ENCODE measurements at places on chromosomes 6 and 20.

DNA sequence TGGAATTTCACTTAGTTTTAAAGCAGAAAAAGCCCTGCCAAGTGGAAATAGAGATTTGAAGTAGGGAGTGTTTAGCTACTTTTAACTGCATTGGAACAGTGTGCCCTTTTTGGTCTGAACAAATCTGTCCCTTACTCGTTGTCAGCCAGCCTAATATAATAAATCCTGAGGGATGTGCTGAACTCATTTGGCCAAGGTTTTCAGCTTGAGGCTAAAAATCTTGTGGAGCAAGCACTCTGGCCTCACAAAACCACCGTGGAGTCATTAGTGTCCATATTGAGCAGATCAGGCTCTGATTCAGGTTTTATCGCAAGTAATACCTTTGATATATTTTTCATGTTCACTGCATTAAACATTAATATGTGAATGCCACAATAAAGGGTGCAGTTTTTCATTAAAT is 383.5 kb downstream of the FRK start:
- no peak for DNase-seq

- no peak for DNase-seq
Observed at GRCh38 chr6:3222506-3223038, 4.9 kb downstream of the TUBB2B start.

GRCh38 chr6:1395506-1395905 is 6.1 kb downstream of the FOXF2 start:
- DNase-seq: no peak

GRCh38 chr6:21781128-21781527 is 187.6 kb downstream of the SOX4 start:
- DNase-seq: no peak

DNA sequence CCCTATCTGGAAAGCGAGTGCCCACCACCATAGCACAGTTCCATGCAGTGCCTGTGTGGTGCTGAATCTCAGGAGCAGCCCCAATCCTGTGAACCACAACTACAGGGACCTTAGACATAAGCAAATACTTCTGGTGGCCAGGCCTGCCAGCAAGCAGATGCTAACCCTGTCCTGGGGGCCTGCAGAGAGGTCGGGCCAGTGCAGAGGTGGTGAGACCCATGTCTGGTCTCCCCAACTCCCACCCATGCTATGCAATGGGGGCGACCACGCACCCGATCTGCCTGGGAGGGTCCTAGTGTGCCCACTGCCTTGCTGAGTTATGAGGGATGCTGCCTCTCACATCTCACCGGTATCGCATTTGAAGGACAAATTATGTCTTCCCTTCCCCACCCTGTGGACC is 151.6 kb upstream of the ZNF337 start:
- DNase-seq: no peak

- DNase-seq: no peak
Observed at GRCh38 chr6:25449774-25450173, 170.6 kb downstream of the CARMIL1 start.

- DNase-seq: no peak
Observed at GRCh38 chr20:11902285-11902697, 15.4 kb upstream of the BTBD3 start.

- no peak for DNase-seq
Observed at GRCh38 chr6:145749632-145750031, 14.3 kb upstream of the EPM2A start.

DNA sequence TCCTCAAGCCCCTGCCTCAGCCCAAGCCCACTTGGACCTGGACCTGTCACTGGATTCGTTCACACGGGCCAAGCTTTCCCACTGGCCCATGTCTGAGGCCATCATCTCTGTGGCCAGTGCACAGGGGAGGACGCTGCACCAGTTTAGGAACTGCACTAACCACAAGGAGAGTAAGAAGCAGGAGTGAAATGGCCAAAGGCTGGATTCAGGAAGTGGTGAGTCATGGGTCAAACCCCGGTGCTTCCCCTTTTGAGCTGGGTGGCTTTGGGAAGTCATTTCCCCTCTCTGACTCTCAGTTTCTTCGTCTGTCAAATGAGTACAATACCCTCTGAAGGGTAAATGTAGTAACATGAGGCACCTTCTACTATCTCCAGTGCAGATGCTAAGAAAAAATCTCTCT is 87.9 kb downstream of the CD40 start:
- no peak for DNase-seq

GRCh38 chr6:127946388-127946787 is 45.5 kb upstream of the THEMIS start:
- DNase-seq: no peak

- DNase-seq: no peak
Observed at GRCh38 chr6:26302941-26303559, 61.9 kb upstream of the BTN3A2 start.

DNA sequence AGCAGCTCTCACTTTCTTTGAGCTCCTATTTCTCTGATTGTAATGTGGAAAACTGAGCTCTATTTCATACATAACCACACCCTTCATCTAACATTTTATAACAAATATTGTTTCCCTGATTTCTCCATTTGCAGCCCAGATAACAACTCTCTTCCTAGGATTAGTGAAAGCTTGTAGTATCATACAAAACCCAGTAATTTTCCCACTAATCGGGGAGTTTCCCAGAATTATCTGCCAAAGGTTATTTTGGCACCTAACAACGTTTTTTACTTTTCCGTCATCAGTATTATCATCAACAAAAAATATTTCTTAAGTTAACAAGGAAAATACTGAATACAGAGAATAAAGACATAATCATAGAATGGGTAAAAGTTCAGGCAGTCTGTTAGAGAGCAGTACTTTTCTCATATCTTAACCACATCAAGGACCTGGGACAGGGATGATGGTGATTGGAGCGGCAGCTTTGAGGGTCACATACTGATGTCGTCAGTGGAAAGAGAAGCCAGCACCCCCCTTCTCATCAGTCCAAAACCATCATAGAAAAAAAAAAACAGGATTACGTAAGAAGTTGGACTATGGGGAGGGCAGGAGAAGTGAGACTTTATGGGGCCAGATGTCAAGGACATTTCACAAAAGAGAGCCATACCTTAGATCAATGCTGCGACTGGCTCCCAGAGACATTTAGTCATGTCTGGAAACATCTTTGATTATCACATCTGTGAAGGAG is 166.1 kb upstream of the TNFAIP3 start:
- no peak for DNase-seq

GRCh38 chr6:66735106-66735890 is 1028.3 kb upstream of the EYS start:
- DNase-seq: no peak

GRCh38 chr6:5067305-5067704 is 17.8 kb upstream of the PPP1R3G start:
- DNase-seq: no peak

GRCh38 chr6:2632976-2633584 is 117.6 kb downstream of the MYLK4 start:
- no peak for DNase-seq

GRCh38 chr6:32117461-32117860 is 8.3 kb upstream of the TNXB start:
- DNase-seq: no peak

DNA sequence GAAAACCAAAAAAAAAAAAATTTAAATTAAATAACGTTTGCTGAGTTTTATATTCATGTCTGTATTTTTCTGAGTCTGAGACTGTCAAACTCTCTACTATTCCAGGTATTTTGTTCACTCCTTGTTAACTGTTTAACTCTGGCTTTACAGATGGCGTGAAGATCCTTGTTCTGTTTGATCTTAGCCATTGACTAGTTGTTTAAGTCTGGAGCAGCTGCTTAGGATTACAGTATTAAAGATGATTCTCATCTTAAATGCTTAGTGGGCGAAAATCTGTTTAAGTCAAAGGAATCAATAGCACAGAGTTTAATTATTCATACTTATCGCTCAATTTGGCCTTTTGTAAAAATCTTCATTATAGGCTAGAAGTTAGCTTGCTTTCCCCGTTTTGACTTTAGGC is 2.4 kb downstream of the PHACTR2 start:
- DNase-seq: no peak

- DNase-seq: peak; percentile 82
Observed at GRCh38 chr6:26312501-26313397, 52.2 kb upstream of the BTN3A2 start.

DNA sequence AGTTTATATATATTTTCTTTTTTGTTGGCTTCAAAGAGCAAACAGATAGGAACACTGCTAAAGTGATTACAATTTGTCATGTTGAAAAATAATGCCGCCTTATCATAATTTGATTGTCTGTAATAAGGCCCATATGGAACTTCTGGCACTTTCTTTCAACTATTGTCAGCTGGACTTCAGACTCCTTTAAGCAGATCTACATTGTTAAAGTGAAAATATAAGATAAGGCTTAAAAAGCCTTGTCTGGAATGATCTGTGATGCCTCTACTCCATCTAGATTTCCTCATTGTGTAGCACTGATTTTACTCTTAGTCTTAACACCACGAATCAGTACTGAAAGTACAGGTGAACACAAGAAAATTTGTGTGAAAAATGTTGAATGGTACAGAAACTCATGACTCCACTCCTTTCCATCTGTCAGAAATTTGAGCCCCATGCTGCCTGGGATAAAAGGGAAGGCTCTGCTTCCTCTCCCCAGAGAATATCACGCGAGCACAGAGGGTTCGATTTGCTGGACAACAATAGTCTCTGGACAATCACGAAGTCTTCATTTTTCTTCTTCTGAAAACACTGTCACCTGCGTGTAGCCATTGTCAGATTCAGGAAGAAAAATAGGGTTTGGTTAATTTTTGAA is 56.0 kb downstream of the BCAS1 start:
- no peak for DNase-seq

GRCh38 chr20:1672728-1673127 is 15.1 kb upstream of the SIRPG start:
- no peak for DNase-seq
